AG08395 (cell line): ENCODE measurements at places on chromosomes 5 and 9.

GRCh38 chr9:121780177-121781040, 129.0 kb downstream of the DAB2IP start:
- DNase-seq = no peak

- DNase-seq = no peak
Observed at GRCh38 chr5:58724992-58725391, 142.1 kb downstream of the RAB3C start.

GRCh38 chr5:18311266-18311665, 677.0 kb downstream of the TAF11L14 start:
- DNase-seq = no peak

DNA sequence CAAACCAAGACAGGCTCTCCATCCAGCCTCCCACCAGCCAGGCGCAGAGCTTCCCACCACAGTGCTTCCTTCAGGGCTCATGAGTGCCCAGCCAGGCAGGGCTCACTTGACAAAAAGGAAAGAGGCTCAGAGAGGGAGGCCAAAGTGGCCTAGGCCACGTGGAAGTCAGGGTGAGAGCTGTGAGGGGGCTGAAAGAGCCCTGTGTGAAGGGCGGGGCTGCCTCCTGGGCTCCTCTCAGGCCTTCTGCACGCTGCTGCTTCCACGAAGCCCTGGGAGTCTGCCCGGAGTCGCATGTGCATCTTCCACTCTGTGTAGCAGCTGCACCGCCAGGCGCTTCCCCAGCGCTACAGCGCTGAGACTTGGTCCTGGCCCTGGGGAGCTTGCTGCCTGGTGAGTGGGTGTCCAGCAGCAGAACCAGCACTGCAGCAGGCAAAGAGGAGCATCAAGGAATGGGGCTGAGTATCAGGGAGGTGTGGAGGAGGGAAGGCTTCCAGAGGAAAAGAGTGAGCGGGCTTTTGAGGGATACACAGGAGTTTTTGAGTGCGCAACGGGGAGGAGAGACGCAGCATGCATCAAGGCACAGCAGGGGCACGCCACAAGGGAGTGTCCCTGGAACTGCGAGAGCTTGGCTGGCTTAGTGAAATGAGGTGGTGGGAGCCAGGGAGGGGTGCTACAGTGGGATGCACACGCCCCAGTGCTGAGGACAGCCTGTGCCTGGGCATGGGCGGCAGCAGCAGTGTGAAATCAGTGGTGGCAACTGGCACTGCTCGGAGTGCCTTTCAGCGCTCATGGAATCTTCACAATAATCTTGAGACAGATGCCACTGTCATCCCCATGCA, 178.0 kb downstream of the GAPVD1 start:
- no peak for DNase-seq

GRCh38 chr5:181207214-181207959, 2.4 kb upstream of the TRIM7 start:
- peak; percentile 72 for DNase-seq

DNA sequence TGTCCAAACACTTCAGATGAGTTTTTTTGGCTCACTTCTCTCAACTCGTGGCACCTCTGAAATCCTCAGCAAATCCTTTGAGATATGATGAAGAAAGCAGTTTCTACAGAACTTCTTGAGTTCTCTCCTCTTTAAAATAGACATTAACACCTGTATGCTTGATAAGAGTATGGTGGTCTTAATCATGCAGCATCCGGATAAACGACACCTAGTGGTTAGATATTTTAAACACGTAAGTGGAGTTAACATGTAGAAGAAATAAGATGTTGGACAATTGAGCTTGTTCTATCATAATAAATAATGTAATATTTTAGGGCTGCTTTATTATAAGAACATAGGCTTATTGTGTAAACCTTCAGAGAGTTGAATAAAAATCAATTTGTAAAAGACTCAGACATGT, 324.8 kb downstream of the CYLC2 start:
- no peak for DNase-seq

- DNase-seq = no peak
Observed at GRCh38 chr5:112933105-112933504, 11.1 kb upstream of the REEP5 start.

- no peak for DNase-seq
Observed at GRCh38 chr9:126240835-126241234, 85.8 kb upstream of the MVB12B start.

- DNase-seq = no peak
Observed at GRCh38 chr5:170495825-170496661, 7.8 kb upstream of the KCNIP1 start.

DNA sequence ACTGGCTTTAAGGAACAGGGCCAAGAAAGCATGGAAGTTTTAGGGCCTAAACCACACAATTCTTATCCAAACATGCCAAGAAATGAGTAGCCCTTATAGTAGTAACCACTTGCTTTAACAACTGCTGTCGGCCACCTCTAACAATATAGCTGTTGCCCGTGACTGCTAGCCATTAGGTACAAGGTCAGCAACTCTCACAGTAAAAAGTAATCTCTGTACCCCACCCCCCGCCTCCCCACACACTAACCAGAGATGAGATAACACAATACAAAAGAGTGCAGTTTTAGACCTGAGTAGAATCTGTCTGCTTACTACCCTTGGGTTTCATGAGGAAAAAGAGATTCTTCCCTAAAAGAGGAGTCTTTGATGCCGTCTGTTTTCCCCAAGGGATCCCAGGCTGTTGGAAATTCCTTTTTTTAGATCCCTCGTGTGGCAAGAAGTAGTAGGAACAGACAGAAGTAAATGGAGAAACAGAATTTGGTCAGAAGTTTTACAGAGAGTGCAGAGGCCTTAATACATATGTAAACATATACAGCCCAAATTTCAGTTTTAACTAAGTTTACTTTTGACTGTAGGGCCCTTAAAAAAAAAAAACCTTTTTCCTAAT, 94.3 kb downstream of the WDR41 start:
- DNase-seq = no peak

DNA sequence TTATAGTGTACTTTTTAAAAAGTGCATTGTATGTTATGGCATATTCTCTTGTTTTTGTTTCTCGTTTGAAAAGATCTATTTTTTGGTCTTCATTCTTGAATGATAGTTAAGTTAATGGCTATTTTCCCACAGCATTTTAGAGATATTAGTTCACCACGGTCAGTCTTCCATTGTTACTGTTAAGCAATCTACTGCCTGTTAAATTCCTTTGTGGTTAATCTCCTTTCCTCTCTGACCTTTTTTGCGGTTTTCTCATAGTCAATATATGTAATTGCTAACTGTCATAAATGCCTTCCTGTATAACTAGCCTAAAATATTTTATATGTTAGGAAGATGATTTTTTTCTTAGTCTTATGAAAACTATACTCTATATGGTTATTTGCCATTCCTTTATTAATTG, 250.8 kb upstream of the FBXL7 start:
- DNase-seq = peak; percentile 47

DNA sequence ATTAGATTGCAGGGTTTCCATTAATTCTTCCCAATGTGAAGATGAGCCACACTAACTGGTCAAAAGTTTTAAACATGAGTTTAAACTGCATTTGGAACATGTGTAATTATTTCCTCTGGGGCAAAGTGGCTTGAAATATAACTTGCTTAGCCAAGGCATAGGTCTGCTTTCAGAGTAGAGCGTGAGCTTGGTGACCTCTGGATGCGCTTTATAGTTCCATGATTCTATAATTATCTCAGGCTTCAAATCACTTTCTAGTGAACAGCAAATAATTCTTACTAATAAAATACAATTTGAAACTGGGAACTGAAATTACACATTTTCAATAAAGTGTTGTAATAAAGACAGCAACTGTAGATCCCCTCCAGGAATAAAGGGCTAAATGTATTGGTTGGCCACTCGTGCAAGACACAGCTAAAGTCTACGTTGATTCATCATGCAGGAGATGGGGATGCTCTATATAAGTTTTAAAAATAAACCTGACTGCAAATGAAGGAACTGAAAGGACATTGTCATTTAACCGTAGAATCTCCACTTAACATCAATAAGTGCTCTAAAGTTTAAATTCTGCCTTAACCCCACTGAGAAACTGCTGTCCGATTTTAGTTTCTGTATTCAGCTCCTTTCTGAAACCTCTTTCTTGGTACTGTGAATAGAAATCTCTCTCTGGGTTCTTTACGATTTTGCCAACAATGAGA, 460.0 kb downstream of the PSAT1 start:
- DNase-seq = no peak

- no peak for DNase-seq
Observed at GRCh38 chr5:1561402-1561929, 37.7 kb upstream of the LPCAT1 start.

- DNase-seq = peak; percentile 57
Observed at GRCh38 chr9:5587024-5587423, 41.9 kb upstream of the RIC1 start.

GRCh38 chr9:114006931-114007691, 71.0 kb downstream of the AMBP start:
- DNase-seq = no peak

GRCh38 chr9:81537964-81538363, 151.4 kb downstream of the TLE1 start:
- DNase-seq = no peak

DNA sequence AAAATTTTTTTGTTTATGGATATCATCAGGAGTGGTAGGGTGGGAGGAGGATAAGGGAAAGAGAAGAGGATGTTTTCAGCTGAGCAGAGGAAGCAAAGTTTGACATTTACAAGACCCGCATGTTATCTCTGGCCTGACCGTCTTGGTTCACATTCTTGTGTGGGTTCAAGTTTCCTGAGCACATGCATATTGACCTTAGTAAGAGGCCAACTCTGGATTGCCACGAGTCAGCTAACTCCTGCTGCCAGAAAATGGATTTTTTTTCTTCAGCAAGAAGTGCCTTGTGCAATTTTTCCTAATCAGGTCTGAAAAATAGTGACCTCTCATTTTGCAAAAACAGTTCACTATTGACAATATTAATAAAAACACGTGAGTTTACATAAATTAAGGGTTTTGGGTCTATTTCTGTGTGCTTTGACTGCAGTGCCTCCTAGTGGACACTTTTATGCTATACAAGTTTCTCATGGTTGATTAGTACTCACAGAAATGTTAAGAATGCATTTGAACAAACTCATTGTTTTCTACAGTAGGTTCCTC, 27.1 kb upstream of the BASP1 start:
- peak; percentile 57 for DNase-seq

DNA sequence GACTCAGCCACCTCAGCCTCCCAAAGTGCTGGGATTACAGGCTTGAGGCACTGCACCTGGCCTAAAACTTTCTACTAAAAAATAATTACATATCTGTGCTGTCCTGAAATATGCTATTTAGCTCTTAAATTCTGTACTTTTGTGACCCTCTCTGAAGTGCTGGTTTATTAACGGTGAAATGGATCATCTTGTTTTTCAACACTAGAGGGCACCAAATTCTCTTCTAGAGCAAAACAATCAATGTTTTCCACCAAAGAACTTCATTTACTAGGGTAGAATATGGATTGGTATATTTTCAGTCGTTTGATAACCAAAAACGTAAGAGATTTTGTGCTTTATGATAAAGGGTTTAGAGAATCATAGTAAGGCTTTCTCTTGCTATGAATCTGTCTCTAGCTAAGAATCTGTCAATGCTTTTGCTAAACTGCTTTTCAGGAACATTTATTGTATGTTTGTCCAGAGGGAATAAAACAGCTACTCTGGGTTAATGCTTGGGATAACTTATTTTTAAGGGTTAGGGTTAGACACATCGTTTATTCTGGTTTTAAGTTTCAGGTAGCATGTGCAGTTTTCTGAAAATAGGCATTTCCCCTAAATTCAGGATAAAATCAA, 63.6 kb downstream of the RNF180 start:
- peak; percentile 54 for DNase-seq

DNA sequence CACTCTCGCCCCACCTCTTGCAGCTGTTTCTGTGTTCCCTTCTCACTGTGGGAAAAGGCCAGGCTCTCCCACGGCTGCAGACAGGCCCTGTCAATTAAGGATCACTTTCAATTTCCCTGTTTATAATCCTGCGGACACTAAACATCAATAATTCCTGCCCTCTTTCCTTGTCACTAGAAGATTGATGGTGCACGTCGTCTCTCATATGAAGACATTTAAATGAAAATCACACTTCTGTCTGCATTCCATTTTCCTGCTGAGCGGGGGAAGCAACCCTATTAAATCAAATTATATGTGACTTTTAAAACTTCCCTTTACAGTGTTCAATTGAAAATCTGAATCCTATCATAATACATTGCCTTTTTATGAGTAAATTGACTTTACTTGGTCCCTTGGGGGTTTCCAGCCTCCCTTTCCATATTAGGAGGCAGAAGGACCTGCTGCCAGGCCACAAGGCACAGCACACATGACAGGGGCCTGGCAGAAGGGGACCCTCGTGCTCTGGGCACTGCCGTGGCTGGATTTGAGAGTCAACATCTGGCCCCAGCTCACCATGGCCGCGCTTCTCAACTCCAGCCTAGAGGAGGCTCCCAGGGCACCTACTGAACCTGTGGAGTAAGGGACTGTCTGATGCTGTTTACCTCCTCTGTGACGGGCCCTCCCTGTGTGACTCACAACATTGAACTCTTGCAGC, 311.0 kb upstream of the IRX4 start:
- no peak for DNase-seq

DNA sequence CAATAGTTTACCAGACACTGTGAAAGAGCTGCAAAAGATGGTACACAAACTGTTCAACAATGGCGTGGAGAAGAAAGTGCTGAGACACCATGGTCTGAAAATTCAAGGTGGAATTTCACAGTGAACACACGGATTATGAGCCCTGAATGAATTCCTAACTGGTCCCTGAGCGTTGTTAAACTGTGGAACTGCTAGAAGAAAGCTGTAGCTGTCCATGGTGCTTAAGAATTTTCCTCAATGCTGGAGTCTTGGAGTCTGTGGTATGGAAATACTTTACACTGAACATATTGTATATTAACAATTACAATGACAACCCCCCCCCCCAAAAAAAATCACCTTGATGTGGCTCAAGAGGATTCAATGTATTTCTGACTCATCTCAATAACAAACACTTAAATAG, 68.5 kb downstream of the SLC24A2 start:
- DNase-seq = no peak

DNA sequence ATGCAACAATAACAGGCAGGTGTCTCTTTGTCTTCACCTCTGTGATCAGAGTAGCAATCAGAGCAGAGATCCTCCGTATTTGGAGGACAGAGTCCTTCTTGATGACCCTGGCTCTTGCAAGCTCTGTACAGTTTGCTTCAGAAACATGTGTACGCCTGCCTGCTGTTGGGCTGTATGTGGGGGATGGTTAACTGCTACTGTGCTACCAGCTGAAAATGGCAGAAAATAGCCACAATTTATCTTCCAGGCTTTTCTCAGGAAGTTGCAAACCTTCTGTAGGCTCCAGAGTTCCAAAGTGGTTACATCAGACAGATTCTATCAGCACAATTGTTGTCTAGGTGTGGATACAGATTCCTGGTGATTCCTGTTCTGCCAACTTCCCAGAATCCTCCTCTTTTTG, 35.5 kb downstream of the DDX46 start:
- no peak for DNase-seq

- DNase-seq = peak; percentile 51
Observed at GRCh38 chr9:127751269-127752054, 16.4 kb upstream of the TOR2A start.

- DNase-seq = no peak
Observed at GRCh38 chr5:103891151-103891550, 328.6 kb upstream of the NUDT12 start.

- DNase-seq = peak; percentile 97
Observed at GRCh38 chr5:10524376-10525123, 39.3 kb upstream of the ANKRD33B start.
